ENCODE measurements at places on chromosomes 2 and 18.

GRCh38 chr2:150644298-150645067 lies 157.0 kb upstream of the RND3 start:
- DNase-seq: no peak

- no peak for DNase-seq
These were observed 73.4 kb downstream of the PLEKHM3 start for GRCh38 chr2:207951734-207952470.

DNA sequence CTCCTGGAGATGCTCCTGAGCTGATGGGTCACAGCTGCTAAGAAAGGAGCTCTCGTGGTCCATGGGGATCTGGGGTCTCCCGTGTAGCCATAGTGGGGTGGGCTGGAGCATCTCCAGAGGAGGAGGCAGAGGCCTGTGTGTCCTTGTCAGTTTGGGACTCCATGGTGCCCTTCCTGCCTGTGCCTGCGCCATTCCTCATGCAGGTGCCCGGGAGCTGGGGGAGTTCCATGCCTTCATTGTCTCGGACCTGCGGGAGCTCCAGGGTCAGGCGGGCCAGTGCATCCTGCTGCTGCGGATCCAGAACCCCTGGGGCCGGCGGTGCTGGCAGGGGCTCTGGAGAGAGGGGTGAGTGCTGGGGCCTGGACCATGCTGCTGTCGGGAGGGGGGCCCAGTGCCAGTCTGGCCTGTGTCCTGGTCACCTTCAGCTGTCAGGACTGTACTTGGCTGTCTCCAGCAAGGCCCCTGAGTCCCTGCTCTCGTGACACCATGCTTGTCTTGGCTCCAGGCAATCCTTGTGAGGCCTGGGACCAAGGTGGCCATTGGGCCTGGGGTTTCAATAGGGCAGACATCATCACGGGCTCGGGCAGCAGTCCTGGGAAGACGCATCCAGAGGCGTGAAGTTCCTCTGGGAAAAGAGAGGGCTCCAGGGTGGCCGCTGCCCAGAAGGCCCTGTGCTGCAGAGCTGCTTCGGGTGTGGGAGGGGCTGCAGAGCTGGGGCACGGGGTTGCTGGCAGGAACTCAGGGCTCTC lies 7.3 kb downstream of the CAPN10 start:
- no peak for DNase-seq

DNA sequence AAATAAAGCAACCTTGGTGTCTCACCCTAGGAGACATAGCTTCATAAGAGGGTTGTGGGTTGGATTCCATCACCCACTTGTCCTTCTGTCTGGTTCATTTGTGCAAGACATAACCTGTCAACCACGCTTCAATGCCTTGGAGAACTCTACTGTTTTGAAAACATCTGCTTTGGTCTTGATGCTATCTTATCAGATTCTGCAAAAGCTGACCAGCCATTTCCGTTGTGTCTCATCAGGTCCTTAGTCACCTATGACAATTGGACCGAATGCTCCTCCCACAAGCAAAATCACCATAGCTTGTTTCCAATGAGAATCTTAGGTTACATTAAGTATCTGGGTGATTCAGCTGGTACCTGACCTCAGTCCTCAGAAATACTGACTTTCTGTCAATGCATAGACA lies 35.4 kb downstream of the STAT4 start:
- no peak for DNase-seq

DNA sequence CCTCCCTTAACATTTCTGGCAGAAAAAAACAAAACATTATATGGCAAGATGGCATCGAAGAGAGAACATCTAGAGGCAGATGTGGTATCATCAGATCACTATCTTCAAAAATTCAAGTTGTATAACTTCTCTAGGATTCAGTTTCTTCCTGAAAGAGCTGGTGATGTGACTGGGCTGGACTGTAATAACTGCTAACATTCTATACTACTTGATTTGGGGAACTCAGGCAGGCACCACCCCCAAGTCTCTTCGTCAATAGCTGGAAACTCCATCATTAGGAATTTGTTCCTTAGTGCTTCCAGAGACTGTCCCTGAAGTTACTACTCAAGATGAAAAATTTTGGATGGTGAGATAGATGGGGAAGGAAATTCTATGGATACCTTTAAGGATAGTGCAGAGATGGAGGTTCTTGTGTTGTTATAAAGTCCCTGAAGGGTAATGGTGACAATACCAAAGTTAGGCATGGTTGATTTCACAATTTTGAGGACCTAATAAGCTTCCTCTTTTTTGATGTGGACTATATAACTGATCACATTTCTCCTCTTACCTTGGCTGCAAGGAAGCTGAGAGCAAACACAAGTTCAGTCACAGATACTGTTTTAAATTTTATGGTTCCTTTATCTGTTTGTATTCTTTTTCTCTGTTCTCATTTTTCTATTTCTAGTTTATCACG lies 59.1 kb upstream of the PGAP1 start:
- no peak for DNase-seq

DNA sequence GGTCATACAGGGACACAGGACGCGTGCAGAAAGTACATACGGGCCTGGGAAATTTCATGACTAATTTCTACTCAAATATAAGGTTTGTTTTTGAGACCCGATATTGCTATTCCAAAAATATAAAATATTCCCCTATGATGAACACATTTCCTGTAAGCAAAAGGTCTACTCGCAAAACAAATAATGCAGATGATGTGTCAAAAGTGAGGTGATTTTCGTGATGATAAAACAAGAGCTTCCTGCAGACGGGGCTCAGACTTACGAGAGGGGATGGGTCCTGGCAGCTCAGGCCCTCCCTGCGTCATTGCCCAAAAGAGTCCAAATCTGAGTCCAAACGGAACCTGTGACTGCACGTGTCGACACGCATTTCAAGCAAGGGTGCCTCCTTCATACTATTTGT lies 62.7 kb downstream of the MBP start:
- DNase-seq: no peak

GRCh38 chr2:47024046-47024445 lies 108.4 kb upstream of the MCFD2 start:
- no peak for DNase-seq

GRCh38 chr2:112621790-112622527 lies 23.8 kb upstream of the SLC20A1 start:
- DNase-seq: no peak

GRCh38 chr2:233598952-233599351 lies 18.5 kb upstream of the UGT1A8 start:
- no peak for DNase-seq

DNA sequence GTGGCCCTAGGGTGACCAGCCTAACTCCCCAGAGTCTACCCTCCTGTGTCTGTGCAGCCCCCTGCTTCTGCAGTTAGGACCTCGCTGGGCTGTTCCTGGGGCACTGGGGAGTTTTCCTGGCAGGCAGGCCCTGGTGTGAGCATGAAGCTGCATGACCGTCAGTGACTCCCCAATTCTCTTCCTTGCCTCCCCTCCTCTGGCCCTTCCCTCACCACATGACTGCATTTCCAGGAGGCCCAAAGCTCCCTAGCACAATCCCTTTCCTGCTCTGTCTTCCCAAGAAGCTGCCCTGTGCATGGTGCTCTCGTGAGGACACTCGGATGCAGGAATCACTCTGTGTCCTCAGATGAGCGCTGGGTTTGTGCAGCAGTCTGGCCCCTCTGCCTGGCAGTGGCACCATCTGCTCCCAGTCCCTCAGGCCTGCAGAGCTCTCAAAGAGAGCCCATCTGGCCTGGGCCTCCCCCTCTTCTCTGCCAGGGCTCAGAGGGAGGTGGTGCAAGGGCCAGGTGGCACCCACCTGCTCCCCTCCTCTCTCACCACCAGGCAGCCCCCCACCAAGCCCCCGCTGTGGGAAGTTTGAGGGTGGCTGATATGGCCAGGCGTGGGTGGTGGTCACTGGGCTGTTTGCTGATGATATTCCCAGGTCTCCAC lies 125.6 kb upstream of the HS6ST1 start:
- no peak for DNase-seq

DNA sequence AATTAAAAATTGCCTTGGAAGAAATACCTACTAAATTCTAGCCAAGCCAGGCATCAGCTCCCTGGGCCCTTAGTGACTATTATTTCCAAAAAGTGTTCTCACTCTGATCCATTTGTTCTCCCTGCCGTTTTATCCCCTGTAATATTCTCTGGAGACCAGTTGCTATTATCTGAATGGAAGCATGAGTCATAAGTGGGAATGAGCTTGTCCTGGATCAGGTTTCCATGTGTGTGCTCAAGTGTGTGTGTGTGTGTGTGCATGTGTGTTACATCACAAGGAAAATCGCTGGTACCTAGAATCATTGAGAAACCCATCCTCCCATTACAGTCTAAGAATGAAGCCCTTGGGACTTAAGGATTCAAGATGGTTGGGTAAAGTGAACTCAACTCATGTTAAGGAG lies 130.3 kb upstream of the CXCR4 start:
- no peak for DNase-seq

- DNase-seq: no peak
These were observed 18.5 kb upstream of the CCNT2 start for GRCh38 chr2:134900151-134900550.

GRCh38 chr2:53911434-53912189 lies 51.8 kb upstream of the GPR75 start:
- no peak for DNase-seq

DNA sequence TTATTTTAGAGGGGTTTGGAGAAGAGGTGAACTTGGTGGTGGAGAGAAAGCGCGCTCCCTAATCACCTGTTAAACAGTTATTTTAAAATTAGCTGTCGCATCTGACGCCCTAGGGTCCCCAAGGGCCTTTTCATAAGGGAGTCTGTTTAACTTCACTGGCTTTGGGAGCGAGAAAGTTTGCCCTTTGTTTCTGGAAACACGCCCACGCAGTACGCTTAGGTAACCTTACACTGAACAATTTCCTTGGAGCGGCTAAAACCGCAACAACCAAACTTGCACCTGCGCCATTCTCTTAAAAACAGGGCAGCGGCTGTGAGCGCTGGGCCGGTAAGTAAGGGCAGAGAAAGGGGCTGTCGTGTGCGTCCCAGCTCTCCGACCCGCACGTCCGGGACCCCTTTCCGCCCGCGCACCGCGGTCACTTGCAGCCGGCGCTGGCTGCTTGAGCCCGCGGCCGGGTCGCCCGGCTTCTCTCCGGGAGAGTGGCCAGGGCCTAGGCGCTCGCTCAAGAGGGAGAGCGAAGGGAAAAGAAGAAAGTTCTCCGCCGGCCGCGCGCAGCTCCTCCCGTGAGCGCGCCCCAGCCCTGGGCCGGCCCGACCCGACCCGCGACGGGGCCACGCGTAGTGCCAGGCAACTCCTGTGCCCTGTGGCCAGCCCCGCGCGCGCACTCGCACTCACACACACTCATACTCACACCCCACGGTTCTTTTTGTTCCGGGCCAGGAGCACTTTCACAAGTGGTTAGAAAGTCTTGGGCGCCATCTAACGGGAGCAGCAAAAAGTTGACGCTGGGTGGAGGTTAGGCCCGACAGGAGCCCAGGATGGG lies 19.2 kb downstream of the POU3F3 start:
- no peak for DNase-seq

DNA sequence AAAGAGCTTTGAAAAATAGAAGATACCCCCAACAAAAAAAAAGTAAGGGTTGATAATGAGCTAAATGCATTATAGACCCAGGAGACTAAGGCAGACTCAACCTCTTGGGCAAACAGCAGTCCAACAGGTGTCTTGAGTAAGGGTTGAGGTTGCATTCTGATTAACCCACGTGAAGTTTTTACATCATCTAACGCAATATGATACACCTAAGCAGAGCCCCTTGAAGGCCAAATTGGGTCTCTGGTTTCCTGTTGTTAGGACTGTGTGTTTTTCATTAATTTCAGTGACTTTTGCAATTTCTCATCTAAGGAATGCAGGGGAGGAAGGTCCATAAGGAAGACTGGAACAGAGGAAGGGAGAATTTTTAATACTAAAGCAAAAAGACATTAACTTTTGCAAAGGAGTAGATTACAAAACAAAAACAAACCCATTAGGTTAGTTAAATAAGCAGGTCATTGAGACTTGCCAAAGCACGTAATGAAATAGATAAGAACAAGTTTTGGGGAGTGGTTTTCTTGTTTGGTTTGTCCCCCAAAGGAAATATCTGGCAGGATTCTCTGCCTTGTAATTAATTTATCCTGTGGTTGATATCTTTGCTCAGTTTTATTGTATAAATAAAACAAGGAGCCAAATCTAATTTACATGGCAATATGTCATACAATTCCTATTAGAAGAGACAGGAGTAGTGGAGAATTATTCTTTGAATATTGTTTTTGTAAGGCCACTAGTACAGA lies 244.3 kb downstream of the ETAA1 start:
- no peak for DNase-seq

DNA sequence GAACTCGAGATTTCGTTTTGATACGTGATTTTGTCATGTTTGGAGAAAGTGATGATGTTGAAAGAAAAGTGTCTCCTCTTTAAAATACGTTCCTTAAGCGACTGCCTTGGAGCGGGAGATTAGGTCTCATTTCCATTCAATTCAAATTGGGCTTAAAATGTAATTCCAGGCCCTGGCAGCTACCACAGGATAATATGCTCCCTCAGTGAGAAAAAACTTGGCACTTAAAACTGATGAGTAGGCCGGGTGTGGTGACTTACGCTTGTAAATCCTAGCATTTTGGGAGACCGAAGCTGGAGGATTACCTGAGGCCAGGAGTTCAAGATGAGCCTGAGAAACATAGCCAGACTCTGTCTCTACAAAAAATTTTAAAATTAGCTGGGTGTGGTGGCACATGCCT lies 146.3 kb upstream of the L3MBTL4 start:
- DNase-seq: no peak

GRCh38 chr18:35178260-35178659 lies 62.6 kb upstream of the ZNF397 start:
- DNase-seq: no peak

- no peak for DNase-seq
These were observed 123.0 kb upstream of the SLC39A10 start for GRCh38 chr2:195533771-195534642.

GRCh38 chr2:203451689-203452088 lies 83.4 kb downstream of the RAPH1 start:
- no peak for DNase-seq

Measured in esophagus squamous epithelium (tissue), 5 donors.